SW 1271 (cell line): ENCODE measurements at places on chromosomes 7 and 10.

DNA sequence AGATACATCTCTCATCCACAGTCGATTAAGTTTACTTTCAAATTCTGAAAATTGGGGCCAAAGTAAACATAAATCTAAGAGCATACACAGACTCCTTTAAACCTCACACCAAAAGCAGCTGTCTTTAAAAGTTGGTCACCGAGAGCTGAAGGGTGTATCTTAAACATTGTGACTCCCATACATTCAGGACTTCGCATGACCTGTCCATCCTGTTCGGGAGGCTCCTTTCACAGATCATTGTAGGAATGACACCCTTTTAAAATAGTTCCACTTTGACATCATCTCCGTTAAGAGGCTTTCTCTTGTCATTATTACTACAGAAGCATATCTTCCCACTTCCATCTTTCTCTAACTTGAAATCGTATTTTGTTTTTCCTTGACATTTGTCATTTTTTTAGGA, 440.0 kb downstream of the DNAJB9 start:
- no peak for DNase-seq

DNA sequence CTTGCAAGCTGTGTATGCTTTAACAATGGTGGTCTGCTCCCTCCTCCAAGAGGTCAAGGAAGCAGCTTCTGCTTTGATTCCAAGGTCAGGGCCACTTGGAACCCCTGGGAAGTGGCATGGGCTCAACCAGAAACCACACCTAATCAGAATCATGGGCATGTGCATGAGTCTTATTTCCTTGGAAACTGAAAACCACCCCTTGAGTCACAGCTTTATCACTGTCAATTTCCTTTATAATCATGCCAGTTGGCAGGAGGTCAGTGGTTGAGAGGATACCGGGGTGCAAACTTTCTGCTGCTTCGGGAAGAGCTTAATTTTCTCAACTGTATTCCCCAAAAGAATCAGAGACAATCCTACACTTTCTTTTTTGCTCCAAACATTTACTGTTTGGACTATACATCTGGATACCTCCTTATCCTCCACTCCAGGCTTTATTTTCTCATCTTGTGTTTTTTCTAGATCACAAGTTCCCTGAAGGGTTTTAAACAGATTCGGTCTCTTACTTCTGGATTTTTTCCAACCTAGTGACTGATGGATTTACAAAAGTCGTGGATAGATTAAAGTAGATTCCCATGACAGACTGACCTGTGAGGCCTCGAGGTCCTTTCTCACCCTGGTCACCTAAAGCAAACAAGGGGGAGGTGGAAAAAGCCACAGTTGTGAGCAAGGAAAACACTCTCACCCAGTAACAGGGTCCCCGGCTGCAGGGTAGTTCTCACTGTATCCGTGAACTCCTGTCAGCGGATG, 36.0 kb downstream of the COL17A1 start:
- no peak for DNase-seq

DNA sequence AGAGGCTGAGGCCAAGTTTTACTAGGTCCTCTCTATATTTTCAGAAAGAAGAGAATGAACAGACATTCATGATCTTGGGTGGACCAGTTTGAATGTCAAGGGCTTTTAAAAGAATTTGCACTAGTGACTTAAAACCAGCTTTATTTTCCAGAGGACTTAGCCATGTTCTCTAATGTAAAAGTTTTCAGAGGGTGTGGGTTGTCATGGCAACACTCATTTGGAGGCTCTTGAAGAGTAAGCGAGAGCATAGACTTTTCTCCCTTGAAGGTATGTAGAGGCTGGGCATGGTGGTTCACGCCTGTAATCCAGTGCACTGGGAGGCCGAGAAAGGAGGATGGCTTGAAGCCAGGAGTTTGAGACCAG, 61.1 kb downstream of the GATA3 start:
- DNase-seq = no peak

DNA sequence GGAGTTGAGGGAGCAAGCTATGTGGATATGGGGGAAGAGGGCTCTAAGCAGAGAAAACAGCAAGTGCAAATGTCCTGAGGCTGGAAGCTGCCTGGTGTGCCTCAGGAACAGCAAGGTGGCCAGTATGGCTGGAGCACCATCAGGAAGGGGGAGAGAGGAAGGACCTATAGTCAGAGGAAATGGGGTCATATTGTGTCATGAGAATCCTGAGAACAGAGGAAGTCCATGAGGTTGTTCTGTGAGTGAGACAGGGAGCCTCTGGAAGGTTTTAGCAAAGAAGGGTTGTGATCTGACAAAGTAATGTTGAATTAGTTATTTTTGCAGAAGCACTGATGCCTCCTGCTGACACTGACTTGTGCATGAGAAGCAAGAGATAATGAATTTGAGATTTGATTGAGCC, 204.3 kb downstream of the PTEN start:
- DNase-seq = no peak

GRCh38 chr10:132627666-132628531, 90.3 kb downstream of the INPP5A start:
- no peak for DNase-seq

DNA sequence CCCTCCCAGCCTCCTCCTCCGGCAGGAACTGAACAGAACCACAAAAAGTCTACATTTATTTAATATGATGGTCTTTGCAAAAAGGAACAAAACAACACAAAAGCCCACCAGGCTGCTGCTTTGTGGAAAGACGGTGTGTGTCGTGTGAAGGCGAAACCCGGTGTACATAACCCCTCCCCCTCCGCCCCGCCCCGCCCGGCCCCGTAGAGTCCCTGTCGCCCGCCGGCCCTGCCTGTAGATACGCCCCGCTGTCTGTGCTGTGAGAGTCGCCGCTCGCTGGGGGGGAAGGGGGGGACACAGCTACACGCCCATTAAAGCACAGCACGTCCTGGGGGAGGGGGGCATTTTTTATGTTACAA, 83.3 kb downstream of the PAX2 start:
- no peak for DNase-seq

GRCh38 chr10:87658858-87659555, 671 bp upstream of the PAPSS2 start:
- no peak for DNase-seq

DNA sequence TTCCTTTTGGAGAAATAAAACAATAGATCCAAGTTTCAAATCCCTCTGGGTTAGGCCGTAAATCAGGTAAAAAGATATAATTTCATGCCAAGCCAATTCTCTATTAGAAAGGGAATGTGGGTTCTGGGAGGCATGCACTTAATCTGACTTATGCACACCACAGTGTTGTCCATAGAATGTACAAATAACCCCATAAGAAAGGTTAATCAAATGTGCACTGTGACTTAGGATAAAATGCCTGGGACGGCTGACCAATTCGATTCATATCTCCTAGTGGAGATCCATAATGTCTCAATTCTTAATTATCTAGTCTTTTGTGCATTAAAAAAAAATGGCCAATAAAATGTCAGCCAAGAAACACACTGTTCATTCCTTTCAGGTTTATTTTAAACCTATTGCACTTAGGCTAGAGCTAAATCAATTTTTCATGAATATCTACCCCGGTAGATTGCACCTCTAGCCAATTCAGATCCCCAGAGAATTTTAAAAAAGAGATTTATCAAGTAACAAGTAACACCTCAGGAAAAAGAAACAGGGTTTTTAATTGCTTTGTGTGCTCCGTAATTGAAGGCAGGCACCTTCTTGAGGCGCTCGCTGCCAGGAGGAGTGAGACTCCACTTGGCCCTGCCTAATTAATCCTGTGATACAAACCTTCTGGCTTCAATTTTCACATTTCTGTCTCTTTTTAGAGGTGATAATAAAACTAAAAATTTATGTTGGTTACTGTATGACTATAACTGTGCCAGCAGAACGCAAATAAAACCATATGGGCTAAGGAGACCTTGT, 265.1 kb downstream of the ETV1 start:
- no peak for DNase-seq

DNA sequence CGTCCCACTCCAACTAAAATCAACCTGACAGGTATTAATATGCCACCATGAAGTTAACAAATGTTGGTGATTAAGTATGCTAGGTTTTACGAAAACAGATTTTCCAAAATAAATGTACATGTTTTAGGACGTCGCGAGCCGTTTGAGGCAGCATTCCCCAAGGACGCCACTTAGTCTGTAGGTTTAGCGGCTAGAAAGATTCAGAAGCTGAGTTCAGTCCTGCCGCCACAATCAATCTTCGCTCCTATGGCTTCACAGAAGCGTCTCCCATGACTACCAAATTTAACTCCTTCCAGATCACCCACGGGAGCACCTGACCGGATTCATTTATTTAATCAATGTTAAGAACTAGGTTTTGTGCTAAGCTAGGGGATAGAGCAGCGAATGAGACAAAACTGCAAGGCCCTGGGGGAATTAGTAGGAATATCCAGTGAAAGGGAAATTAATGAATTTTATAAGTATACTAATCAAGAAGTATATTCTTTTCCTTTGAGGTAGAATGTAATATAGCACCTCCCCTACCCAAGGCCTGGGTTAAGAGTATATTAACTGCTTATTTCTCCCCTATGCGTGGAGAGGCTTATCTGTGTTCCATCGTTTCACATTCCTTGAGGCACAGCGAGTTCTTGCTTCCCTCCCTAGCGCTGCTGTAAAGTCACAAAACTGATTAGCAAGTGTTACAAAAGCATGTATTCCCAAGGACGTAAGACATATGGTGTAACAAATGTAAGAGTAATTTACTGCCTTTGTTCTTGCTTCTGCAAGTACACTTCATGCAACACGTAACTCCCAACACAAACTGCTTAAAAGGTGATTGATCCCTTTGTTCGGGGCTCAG, 994 bp upstream of the CYP51A1 start:
- DNase-seq = no peak

- DNase-seq = no peak
Observed at GRCh38 chr7:2497500-2498336, 21.5 kb upstream of the GRIFIN start.

DNA sequence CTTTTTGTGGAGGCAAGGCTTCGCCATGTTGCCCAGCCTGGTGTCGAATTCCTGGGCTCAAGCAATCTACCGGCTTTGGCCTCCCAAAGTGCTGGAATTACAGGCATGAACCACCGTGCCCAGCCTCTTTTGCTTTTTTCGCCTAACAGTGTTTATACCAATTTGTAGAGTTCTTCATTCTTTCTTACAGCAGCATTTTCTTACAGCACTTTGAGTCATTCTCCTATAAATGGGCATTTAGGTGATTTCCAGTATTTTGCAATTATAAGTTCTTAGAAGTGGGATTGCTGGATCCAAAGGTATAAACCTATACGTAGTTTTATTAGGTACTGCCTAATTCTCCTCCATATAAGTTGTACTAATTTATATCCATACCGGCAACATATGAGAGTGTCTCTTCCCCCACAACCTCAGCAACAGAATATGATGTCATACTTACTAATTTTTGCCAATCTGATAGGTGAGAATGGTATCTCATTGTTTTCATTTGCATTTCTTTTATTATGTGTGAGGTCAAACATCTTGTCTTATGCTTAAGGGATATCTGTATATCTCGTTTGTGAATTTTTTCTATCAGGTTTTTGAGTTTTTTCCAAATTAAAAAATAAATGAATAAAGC, 39.1 kb downstream of the SUFU start:
- DNase-seq = no peak
